ENCODE measurements at places on chromosomes 7 and 10.
A peak's percentile ranks its signal among the peaks of the same experiment; 100 is the strongest.

DNA sequence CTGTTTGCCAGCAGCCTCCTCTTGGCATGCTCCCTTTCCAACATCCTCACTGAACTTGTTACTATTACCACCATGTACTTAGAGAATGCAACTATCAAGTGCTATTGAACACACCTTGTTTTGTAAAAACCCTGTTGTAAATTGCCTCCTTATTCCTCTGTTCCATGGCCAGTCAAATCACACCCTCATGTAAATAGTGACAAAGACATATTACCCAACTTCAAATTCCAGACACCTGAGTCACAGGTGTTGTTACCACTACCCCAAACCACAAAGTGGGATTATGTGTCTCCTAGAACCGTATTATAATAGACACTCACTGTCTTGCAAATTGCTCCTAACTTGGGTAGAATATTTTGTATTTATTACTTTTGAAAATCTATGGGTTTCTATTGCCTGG, 263.2 kb upstream of the C7orf33 start:
- peak; percentile 48 for DNase-seq

DNA sequence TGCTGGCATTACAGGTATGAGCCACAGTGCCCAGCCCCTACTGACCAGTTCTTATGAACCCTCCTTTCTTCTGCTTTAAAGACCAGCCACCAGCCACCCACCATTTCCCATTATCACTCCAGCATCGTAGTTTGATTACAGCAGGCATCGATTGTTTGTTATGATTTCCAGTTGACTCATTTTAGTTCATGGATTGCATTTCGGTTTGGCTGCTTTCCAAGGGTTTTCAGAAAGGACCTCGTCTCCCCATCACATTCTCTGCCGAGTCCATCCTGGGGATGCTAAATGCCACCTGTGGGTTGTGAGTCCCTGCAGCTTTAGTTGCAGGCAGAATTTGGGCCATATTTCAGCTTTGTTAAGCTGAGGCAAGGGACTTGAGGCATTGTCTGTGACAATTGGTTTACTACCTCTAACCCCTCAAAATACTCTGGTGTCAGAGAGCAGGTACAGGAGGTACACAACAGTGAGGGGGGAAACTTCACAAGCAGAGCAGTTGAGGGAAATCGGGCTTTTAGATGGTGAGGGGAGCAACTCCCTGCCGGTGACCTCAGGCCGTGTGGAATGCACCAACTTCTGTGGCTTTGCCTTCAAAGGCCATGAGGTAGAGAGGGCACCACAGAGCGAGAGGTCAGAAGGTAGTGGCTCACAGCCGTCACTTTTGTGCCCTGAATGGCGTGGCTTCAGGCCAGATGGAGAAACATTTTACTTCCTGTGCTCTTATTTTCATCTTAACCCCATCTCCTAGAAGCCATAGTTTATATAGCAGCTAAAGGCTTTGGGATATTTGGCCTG, 203.8 kb downstream of the CCDC3 start:
- DNase-seq, result no peak

- no peak for DNase-seq
Observed at GRCh38 chr10:63105225-63106110, 27.7 kb upstream of the NRBF2 start.

DNA sequence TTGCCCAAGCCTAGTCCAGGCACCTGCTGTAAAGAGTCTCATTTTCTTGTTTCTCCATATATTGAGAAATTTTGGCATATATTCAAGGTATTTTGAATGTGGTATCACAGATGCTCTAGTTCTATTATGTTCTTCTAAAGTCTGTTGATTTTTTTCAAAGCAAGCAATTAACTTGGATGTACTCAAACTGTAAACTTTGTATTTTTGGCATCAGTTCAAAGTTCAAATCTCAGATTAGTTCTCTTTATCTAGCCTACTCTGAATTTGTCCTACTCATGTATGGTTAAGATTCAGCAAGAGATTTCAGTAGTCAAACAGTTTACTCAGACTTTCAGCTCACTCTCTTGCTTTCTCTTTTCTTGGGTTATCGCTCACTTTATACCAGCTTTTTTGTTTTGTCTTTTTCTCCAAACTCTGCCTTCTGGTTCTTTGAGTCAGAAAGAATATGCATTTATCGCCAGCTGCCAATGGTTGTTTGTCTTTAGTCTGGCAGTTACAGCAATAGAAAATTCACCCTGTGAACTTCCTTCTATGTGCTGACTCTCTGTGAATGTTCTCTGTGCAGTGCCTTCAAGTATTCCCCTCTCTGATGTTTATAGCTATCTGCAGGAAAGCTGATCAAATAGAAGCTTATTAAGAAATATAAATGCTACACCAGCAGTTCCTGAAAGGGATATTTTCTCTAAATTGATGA, 56.0 kb downstream of the ANKRD7 start:
- DNase-seq, result no peak

GRCh38 chr7:24192691-24193090, 91.3 kb upstream of the NPY start:
- no peak for DNase-seq

GRCh38 chr7:1172666-1173523, 12.9 kb upstream of the ZFAND2A start:
- DNase-seq, result no peak

- no peak for DNase-seq
Observed at GRCh38 chr10:57145548-57145947, 784.5 kb upstream of the ZWINT start.

DNA sequence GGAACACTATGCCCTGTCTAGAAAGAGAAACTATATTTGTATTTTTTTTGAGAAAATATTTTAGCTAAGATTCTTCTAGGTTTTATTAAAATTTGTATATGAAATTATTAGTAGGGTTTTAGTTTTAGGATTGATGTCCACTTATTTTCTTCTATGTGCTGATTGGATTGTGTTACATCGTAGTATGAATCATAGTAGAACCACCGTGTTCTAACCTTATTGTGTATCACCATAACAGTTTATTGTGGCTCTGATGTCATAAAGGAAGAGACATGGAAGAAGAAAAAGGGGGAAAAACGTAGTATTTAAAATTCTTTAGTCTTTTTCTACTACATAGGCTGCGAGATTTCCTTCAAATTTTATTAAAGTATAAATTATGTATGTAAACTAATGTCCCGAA, 1.9 kb downstream of the AGBL3 start:
- DNase-seq, result peak; percentile 86

DNA sequence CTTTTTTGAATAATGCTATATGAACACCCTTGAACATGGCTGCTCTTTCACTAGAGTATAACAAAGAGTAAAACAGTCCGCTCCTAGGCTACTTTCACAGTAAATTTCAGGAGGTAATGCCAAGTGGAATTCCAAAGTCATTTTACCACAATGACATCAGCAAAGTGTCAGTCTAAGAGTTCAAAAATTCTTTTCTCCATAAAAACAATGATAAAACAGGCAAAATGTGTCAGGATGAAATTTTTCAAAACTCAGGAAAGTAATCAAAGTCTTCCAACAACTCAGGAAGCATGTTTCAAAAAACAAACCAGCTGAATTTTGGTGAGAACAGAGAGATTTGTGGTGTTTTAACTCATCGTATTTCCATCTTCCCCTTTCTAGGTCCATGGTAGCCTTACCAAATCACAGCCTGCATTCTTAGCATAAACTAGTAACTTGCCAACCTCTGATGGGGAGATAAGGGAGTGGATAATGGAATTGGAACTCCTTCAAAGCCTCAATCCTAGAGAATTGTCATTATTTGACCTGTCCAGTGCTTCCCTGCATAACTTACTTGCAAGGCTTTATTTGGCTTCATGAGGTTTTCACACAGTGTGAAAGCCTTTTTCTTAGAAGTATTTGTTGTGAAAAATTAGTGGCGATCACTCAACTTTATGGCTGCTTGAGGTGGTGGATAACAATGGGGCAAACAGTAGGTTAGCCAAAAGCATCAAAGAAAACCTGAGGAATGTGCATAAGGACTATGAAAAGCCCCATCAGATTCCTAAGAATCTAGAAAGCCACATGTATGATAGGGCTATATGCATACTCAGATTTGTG, 302.7 kb downstream of the HDAC9 start:
- DNase-seq, result no peak

DNA sequence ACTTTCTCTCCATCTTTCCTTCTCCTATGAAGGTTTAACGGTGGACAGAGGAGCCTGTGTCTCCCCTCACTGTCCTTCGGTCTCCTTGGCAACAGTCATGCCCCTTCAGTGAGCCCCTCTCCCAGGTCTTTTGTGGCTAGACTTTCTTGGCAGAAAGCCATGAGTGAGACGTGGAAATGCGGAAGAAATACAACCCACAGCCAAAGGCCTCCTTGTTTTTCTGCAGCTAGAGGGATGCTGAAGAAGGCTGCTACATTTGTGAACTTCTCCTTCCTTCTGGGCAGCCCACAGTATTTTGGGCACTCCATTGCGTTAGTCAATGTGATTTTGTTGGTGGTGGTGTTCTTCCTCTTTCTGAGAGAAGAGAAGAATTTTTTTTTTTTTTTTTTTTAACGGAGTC, 333.7 kb upstream of the PODXL start:
- DNase-seq, result no peak

- DNase-seq, result no peak
Observed at GRCh38 chr7:69761290-69761922, 163.1 kb downstream of the AUTS2 start.

DNA sequence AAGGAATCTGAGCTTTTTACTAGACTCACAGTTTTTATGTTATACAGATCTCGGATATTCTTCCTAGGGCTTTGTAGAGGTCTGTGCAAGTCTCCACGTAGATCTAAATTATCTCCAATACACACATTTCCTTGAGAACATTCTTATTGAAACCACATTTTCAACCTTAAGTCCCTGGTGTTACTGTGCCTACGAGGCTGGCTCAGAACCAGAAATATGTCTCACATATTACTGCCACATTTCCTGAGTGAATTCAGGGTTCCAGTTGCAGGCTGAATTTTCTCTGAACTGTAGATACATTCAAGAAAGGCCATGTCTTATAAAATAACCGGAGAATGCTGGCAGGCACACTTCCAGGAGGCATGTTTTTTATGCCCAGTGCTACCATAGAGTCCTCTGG, 46.5 kb downstream of the INHBA start:
- no peak for DNase-seq

- DNase-seq, result no peak
Observed at GRCh38 chr7:53209129-53209528, 173.7 kb downstream of the POM121L12 start.

- no peak for DNase-seq
Observed at GRCh38 chr10:665579-666091, 23.8 kb downstream of the DIP2C start.

DNA sequence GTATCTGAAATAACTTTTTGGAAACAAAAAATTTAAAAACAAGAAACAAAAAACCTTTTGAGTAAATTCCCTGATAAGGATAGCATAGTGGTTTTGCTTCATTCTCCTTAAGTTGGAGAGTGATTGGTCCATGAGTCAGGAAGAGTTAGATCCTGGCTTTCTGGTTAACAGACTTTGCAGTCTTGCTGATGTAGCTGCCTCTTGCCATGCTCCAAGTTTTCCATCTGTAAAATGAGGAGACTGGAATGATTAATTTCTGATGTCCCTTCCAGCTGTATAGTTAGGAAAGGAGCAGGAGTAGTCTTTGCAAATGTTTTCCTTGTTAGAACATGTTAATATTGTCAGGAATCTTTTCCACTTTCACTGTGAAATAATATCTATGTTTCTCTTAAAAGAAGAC, 266.6 kb downstream of the DNAJB9 start:
- DNase-seq, result peak; percentile 13

- no peak for DNase-seq
Observed at GRCh38 chr7:17339952-17340351, 41.5 kb downstream of the AHR start.

- DNase-seq, result no peak
Observed at GRCh38 chr10:123619067-123619855, 46.9 kb upstream of the GPR26 start.

DNA sequence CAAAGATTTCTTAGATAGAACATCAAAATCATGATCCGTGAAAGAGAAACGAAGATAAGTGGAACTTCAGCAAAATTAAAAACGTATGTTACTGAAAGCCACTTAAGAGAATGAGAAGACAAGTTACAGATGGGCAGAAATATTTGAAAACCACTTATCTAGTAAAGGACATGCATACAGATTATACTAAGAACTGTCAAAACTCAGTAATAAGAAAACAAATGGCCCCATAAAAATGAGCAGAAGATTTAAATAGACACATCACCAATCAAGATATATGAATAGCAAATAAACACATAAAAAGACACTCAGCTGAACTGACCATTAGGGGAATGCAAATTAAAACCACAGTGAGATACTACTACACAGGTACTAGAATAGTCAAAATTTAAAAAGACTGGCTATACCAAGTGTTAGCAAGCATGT, 343.7 kb downstream of the PTEN start:
- no peak for DNase-seq

DNA sequence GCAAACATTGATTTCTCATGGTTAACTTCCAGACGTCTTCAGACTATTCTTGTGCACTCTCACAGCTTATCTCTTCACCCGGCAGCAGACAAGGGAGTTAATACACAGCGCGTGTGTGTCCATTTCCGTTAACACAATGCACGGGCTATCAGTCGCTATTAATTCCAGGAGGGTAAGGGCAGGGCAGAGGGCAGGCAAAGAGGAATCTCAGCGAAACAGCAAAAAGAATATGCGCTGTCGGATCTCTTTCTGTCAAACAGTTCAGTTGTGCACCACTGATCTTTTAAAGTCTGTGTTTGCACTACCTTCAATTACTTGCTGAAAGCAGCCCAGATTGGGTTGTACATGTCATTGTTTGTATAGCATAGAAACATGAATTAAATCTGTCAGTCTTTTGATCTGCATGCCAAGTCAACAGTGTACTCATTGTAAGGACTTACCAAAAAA, 41.1 kb upstream of the CABCOCO1 start:
- no peak for DNase-seq

DNA sequence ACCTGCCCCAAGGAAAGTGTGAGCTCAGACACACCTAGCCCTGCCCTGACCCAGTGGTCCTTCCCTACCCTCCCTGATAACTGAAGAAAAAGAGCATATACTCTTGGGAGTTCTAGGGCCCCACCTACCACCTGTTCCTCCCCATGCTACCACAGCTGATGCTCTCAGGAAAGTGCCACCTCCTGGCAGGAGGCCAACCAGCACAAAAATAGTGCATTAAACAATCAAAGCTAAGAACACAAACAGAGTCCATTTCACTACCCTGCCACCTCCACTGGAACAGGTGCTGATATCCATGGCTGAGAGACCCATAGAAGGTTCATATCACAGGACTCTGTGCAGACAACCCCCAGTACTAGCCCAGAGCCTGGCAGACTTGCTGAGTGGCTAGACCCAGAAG, 288.6 kb upstream of the PHF14 start:
- no peak for DNase-seq

Measured in RKO (cell line).